ENCODE measurements at places on chromosomes 4 and X.
A peak's percentile ranks its signal among the peaks of the same experiment; 100 is the strongest.

- DNase-seq, result no peak
Measured at GRCh38 chr4:146343199-146343598, 128.9 kb downstream of the REELD1 start.

DNA sequence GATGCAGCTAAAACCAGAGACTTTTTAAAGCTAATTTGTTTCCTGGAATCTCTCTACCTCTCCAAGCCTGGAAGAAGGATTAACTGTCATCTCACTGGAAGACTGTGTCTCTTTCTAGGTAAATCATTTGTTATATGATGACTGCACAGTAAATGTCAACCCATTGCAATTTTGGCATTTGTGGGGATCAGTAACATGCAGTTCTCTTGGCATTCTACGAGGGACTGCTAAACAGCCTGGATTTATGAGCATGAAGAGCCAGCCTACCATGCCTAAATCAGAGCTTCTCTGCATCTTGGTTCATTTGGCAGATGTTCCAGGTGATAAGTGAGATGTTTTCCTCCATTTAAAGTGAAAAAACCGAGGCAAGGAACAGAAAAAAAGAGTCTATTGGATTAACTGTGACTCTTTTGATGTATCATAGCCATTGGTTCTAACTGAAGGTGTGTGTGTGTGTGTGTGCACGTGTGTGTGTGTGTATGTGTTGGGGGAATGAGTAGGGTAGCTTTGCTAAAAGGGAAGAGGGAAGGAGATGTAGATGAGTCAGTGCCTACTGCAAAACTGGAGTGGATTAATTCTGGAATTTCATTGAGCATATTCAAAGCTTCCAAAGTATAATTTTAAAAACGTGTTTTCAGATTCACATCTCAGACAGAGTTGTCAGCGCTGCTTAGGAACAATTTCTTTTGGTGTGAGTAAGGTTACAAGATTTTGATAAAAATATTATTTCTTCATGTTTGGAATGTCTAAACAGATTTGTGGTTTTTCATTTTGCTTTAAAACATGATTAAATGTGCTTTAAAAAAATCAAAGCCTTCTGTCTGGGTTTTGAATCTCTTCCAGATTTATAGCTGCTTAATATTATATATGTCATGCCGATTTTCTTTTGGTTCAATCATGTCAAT is 123.2 kb upstream of the LNX1 start:
- DNase-seq, result no peak

DNA sequence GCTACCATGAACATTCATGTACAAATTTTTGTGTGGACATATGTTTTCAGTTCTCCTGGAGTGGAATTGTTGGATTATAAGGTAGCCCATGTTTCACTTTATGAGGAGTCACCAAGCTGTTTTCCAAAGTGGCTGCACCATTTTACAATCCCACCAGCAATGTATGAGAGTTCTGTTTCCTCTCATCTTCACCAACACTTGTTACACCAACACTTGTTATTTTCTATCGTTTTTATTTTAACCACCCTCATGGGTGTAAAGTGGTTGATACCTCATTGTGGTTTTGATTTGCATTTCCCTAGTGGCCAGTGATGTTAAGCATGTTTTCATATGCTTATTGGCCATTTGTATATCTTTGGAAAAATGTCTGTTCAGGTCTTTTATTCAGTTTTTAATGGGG is 4.1 kb downstream of the EXOC1 start:
- no peak for DNase-seq

GRCh38 chr4:8315435-8316250 is 46.1 kb downstream of the HTRA3 start:
- no peak for DNase-seq

- DNase-seq, result no peak
Measured at GRCh38 chrX:53738370-53738906, 51.9 kb upstream of the HUWE1 start.

DNA sequence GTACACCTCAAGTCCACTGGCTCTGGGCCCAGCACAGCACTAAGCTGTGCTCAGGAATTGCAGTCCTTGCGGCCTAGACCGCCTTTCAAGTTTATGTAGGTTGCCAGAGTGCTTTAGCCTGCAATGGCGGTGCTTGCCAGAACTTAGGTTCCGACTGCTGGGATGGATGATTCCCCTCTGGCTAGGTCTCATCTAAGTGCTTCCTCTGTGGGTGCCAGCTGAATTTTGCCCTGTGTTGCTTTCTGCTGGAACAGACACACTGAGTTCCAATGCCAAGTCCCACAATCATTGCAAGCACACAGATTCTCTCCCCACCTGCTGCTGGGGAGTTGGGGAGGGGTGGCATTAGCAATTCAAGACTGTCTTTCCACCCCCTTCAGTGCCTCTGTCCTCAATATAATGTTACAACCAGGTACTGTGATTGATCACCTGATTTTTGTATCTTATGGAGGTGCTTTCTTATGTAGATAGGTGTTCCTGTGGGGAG is 129.5 kb downstream of the GRID2 start:
- DNase-seq, result no peak

DNA sequence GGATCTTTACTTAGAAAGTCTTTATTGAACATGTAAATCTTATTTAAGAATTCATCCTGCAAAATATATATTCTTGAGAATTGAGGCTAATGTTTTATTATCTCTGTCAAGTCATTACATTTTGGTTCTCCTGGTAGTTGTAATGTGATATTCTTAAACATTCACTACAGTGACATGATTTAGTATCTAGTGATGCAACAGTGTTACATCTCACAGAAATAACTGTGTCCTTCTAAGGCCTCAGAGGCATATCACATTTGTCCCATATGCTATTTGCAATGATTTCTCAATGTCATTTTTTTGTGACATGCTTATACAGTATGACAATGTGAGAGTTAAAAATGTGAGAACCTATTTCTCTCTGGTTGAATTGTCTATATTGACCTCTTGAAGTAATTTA is 34.1 kb downstream of the PRRG1 start:
- no peak for DNase-seq

- DNase-seq, result no peak
Measured at GRCh38 chr4:140296335-140297220, 76.9 kb upstream of the SCOC start.

GRCh38 chr4:25632135-25632534 is 23.5 kb upstream of the SLC34A2 start:
- no peak for DNase-seq

GRCh38 chrX:31268359-31268758 is 196.5 kb upstream of the FTHL17 start:
- DNase-seq, result no peak

GRCh38 chr4:95742179-95742578 is 97.7 kb upstream of the PDHA2 start:
- DNase-seq, result no peak

GRCh38 chr4:128538111-128538882 is 250.7 kb upstream of the PGRMC2 start:
- no peak for DNase-seq

- DNase-seq, result no peak
Measured at GRCh38 chr4:166021617-166022016, 148.6 kb downstream of the TLL1 start.

GRCh38 chrX:37314531-37314930 is 34.6 kb upstream of the PRRG1 start:
- no peak for DNase-seq

DNA sequence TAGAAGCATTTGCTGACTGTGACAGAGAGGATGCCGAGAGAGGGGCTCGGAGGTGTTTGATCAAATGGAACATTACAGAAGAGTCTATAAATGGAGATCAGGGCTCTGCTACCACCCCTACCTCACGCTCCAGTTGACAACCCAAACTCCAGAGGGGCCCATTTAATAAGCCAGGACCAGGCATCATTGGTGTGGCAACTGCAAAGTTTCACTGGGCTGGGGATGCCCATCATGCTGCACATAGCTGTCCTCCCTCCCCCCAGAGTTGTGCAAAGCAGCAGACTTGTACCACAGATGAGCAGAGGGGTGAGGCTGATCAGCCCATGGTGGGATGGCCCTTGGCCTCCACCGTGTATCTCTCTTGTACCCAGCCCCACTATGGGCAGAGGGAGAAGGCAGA is 38.2 kb upstream of the XPNPEP2 start:
- no peak for DNase-seq

DNA sequence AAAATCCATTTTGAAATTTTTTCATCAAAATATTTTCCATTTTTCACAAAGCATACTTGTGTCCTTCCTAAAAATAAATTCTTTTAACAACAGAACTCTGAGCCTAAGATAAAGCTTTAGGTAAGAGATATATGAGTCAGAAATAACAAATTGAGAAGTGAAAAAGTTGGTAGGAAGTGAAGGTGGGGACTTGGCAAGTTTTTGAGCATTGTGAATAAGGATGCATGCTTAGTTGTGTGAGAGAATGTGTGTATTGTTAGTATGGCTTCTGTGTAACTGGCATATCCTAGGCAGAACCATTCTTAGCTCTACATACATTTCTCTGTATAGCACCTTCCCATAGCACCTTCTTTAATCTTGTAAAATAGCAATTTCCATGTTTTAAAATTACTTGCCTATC is 6.8 kb downstream of the ASB5 start:
- no peak for DNase-seq

GRCh38 chr4:46844325-46844917 is 64.6 kb downstream of the COX7B2 start:
- peak; percentile 70 for DNase-seq

DNA sequence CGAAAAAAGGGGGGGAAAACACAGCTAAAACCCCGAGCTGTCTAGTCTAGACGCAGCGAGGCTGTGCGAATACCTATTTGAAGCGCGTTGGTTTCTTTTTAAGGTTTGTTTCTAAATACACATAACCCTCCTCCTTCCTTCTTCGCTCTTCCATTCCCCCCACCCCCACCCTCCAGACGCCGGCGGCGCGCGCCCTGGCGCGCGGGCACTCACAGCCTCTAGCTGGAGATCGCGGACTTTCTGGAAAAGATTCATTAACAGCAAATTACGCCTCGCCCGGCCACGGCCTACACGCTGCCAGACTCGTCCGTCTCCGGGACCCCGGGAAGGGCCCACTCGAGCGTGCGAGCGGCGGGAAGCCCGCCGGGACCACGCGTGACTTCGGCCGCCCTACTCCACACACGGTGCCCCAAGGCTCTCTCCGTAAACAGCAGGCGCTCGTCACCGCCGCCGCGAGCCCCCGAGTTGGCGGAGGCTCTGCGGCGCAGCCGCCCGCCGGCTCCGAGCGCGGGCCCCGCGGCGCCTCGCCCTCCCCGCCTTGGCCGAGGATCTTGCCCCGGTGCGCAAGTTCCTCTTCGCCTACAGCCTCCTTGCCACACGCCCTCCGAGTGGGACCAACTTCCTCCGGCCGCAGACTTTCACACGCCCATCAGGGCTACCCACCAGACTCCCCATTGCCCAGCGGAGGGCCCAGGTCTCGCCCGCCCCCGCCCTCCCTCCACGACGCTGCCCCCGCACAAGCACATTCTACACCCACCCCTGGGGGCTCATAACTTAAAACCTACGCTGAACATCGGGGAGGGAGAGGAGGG is 2.0 kb downstream of the BCOR start:
- peak; percentile 39 for DNase-seq

DNA sequence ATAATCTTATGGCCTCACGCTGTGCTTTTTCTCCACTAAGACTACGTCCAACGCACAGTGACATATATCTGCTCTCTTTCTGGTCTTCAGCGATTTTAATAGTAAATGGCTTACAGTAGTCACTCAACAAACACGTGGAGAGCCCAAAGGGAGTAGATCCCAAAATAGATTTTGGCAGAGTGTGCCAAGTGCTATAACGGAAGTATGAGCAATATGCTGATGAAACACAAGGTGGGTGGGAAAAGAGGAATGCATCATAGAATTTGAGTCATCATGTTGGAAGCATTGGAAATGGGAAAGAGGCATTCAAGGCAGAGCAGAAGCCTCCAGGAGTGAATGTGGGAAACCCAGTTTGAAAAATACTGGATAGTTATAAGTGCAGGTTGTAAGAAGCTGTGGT is 129.1 kb upstream of the LDB2 start:
- DNase-seq, result no peak

- no peak for DNase-seq
Measured at GRCh38 chrX:133699023-133699728, 283.9 kb upstream of the GPC4 start.

DNA sequence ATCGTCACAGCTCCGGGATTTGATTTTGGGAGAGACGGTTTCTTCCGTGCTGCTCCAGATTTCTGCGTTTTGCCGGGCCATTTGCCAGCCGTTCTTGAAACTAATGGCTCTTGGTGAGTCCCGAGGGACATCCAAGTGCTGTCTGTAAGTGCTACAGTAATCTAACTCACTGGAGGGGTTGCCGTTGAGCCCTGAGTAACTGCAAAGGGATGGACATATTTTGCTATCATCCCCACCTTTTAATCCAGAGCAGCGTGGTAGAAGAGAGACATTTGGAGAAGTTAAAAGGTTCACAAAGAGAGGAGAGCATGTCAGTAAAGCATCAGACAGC is 88.9 kb upstream of the PDLIM3 start:
- DNase-seq, result no peak

DNA sequence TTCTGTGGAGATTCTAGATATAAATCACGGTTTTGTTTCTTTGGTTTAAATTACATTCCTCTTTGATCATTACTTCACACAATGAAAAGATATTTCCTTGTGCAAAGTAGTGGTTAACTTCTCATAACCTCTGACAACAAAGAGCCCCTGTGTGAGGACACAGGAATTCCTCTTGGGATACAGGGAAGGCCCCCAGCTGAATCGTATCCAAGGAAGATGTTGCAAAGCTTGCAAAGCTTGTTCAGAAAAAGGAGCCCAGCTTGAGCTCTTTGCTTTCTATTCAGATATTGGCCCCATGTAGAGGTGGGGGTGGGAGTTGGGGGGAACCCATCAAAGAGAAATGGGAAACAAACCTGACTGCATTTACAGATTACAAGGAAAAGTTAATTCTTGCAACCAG is 145.7 kb downstream of the RELL1 start:
- no peak for DNase-seq

GRCh38 chr4:15649914-15650545 is 5.1 kb downstream of the FBXL5 start:
- DNase-seq, result peak; percentile 81

GRCh38 chrX:13050151-13050550 is 5.7 kb upstream of the FAM9C start:
- DNase-seq, result no peak

GRCh38 chrX:77565278-77565677 is 118.1 kb downstream of the FGF16 start:
- DNase-seq, result no peak

GRCh38 chrX:136674270-136674985 is 26.5 kb downstream of the CD40LG start:
- peak; percentile 28 for DNase-seq

DNA sequence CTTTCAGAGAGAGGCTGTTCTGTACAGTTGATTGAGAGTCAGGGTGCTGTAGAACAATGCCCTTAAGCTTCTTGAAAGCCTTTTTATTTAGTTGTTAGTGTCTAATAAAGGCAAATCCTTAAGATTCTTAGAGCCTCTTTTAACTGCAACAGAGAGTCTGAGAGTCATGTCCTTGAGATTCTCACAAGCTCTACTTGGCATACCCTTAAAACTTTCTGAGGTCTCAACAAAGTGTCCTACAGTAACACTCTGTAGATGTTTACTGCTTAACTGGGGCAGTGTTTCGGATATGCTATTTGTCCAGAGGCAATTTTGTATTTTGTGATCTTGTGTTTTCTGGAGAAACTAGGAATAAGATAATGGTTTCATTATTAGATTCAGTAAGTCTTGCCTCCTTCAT is 209.7 kb downstream of the ARHGAP24 start:
- DNase-seq, result no peak

GRCh38 chrX:19660604-19661255 is 145.4 kb upstream of the MAP3K15 start:
- DNase-seq, result no peak

GRCh38 chr4:158858410-158859199 is 89.8 kb downstream of the FNIP2 start:
- no peak for DNase-seq
